ENCODE measurements at places on chromosomes 5 and 9. TPM values are rescaled to one million over a fixed set of nuclear protein-coding genes. Genes with fewer than 3 reads are reported as not detected.

DNA sequence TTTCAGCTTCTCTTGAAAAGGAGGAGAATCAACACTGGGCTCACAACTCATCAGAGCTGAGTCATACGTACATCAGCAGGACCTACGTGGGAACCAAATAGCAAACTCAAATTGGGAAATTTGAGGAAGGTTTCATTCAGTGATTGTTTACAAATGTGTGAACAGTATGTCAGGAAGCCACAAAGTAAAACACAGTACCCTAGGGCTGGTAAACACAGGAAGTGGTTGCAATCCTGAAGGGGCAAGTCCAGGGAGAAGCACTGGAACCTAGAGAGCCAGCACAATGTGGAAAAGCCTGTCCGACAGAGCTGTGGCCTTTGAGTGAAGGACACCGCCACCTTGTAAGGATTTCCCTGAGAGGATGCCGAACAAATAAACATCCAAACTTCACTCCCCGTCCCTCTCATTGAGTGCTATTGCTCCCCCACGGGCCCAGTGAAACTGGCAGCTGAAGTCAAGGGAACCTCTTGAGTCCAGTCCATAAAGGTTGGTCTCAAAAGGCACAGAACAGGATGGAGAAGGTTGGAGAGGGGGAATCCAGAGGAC lies 26.7 kb upstream of the RICTOR start:
- no peaks in the 10 kb centered on the region for H3K4me1 ChIP-seq
- no peak overlapping the region for H3K27ac ChIP-seq
- no peak overlapping the region for H3K4me3 ChIP-seq
- no peaks in the 10 kb centered on the region for H3K27me3 ChIP-seq
- no peak for DNase-seq

DNA sequence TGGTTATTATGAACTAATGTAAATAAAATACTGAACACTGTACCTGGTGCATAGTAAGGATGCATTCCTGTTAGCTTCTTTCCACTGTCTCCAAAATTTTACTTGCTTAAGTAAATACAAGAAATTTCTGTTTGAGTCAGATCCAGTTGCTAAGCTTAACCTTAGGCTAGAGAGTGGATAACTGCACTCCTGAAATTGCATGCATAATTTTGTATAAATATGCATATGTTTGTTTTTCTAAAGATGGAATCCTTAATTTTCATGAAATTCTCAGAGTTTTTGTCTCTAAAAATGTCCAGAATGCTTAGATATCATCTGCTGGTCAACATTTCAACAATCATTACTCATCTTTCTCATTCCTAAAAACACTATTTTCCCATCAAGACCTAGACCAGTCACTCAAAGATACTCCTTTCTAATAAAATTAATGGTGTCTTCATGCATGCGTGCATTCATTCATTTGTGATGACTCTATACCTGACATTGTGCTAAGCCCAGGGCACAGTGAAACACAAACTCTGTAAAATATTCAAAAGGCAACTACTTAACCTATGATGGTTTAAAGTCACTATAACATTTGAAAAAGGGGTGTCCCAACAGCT lies 284.8 kb downstream of the SEC61B start:
- H3K4me3 ChIP-seq = no peak overlapping the region
- no peaks in the 10 kb centered on the region for H3K36me3 ChIP-seq
- no peak for DNase-seq
- no peak overlapping the region for H3K27ac ChIP-seq
- H3K27me3 ChIP-seq = no peaks in the 10 kb centered on the region

GRCh38 chr9:100521282-100521681 lies 48.3 kb downstream of the TMEFF1 start:
- no peak for DNase-seq
- H3K27me3 ChIP-seq = no peaks in the 10 kb centered on the region
- no peaks in the 10 kb centered on the region for H3K36me3 ChIP-seq
- H3K4me1 ChIP-seq = no peaks in the 10 kb centered on the region
- H3K4me3 ChIP-seq = no peak overlapping the region
- no peak overlapping the region for H3K27ac ChIP-seq

DNA sequence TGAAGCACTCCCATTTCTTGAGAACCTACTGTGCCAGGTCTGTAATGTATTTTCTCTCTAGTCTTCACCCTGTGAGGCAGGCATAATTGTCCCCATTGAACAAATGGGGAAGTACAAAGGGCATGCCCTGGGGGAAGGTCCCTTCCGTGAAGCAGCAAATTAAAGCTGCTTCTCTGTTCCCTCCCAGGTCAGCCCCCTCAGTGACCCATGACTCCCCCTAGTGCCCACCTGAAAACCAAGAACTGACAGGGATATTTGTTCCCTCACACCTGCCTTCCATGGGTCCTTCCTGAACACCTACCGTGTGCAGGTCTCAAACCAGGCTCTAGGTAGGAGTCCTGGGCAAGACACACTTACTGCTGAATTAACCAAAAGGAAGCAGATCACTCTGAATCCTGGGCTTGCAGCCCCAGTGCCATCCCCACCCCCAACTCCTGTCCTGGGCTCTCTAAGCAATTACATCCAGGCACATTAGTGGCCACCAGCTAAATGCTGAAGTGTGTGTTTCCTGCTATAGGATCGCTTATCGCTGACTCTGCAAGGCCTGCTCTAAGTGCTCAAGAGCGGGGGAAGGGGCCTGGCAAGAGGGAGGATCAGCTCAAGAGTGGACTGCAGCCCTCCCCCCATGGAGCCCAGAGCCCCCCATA lies 254.8 kb downstream of the CDK5RAP2 start:
- H3K36me3 ChIP-seq = no peaks in the 10 kb centered on the region
- H3K4me3 ChIP-seq = no peak overlapping the region
- H3K27ac ChIP-seq = no peak overlapping the region
- no peak for DNase-seq
- no peaks in the 10 kb centered on the region for H3K4me1 ChIP-seq
- H3K27me3 ChIP-seq = no peaks in the 10 kb centered on the region

DNA sequence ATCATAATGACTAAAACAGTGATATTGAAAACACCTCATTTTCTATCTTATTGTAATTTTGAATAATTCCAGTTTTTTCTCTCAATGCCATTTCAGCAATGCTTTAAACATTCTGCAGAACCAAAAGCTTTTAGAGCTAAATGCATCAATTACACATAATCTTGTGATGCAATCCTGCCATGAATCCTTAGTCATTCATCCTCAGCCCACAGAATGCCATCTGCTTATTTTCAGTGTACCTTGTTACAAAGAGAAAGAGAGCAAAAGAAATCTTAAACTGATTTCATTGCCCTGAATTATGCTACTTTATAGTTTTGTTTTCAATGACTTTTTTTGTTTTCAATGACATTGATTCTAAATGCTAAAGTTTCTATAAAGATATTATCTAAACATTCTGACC lies 1234.8 kb upstream of the C9orf72 start:
- no peak overlapping the region for H3K4me3 ChIP-seq
- no peaks in the 10 kb centered on the region for H3K36me3 ChIP-seq
- H3K4me1 ChIP-seq = no peaks in the 10 kb centered on the region
- no peak overlapping the region for H3K27ac ChIP-seq
- no peak for DNase-seq

Gene LIFR
- 116 TPM for total RNA-seq

Gene TAF1L
- total RNA-seq = not detected

Gene IFNE
- total RNA-seq = not detected
